ENCODE measurements at places on chromosomes 11 and 22.

- DNase-seq: no peak
These were observed 150.7 kb downstream of the BRD1 start for GRCh38 chr22:49676783-49677494.

GRCh38 chr22:42691440-42691839 is 29.2 kb downstream of the A4GALT start:
- no peak for DNase-seq

DNA sequence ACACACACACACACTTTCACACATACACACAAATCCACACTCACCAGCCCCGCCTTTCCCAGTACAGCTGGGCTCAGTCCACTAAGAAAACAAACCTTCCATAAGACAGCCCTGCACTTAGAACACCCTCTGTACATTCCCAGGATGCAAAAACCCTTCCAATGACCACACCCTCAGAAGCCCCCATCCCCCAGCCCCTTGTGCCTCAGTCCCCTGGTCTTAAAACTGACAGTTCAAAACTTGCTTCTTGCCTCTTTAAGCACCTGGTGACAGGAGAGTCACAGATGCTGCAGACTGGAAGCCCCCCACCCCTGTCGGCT is 23.0 kb downstream of the APLNR start:
- no peak for DNase-seq

DNA sequence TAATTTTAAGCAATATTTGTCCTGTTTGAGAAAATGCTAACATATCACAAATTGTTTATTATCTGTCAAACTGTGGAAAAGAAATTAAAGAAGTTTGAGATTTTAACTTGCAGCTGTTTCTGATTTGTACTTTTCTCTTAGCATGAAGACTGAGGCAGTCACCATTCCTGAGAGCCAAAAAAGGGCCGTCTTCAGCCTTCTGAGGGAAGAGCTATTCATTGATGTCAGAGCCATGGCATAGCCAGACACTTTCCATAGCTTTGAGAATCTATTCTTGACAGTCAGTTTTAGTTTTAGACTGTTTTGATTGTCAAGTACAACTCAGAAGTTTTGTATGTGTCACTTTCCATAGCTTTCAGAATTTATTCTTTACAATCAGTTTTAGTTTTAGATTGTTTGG is 32.1 kb downstream of the YAP1 start:
- DNase-seq: no peak

GRCh38 chr11:114614127-114614720 is 18.6 kb upstream of the NXPE4 start:
- no peak for DNase-seq

GRCh38 chr11:17494019-17494418 is 17.4 kb upstream of the ABCC8 start:
- DNase-seq: no peak

GRCh38 chr22:49718396-49718795 is 109.3 kb downstream of the BRD1 start:
- DNase-seq: no peak

GRCh38 chr11:57324154-57324885 is 432 bp downstream of the TNKS1BP1 start:
- no peak for DNase-seq

- DNase-seq: no peak
These were observed 259.4 kb downstream of the GRM5 start for GRCh38 chr11:88806410-88806809.

- no peak for DNase-seq
These were observed 3.9 kb upstream of the TRAF6 start for GRCh38 chr11:36513965-36514364.

- no peak for DNase-seq
These were observed 79.7 kb downstream of the APOL5 start for GRCh38 chr22:35797411-35797810.

- no peak for DNase-seq
These were observed 1945.3 kb upstream of the RAG2 start for GRCh38 chr11:38543311-38543710.

DNA sequence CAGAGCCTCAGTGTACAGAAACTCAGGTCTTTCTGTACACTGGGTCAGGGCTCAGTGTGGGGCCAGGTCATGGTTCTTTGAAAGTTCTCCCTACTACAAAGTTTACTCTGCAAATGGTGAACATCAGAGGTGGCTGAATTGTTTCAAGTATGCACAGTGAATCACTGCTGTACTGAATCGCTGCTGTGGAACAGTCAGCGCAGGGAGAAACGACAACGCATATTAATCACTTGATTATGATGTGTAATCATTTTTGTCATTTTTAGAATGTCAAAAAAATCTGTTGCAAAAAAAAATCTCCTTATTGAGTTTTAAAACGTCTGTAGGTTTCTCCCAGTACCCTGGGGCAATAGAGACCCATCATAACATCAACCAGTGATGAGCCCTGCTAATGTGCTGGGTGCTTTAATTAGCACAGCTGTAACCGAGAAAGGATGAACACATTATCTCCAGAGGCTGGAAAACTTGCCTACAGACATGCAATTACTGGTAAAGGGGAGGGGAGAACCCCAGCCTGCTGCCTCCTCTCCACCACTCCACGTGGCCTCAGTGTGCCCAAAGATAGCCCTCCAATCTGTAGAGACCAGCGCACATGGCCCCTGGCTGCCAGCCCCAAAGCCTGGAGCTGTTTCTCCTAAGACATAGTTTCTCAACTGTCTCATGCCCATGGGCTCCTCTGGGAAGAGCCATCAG is 12.8 kb downstream of the ARRB1 start:
- DNase-seq: no peak

GRCh38 chr22:44892803-44893730 is 116.7 kb downstream of the PHF21B start:
- no peak for DNase-seq

- DNase-seq: no peak
These were observed 100.1 kb downstream of the RDX start for GRCh38 chr11:110196241-110196754.

GRCh38 chr11:88428959-88429358 is 91.4 kb upstream of the CTSC start:
- no peak for DNase-seq

GRCh38 chr11:134469627-134470026 is 57.6 kb upstream of the B3GAT1 start:
- no peak for DNase-seq

DNA sequence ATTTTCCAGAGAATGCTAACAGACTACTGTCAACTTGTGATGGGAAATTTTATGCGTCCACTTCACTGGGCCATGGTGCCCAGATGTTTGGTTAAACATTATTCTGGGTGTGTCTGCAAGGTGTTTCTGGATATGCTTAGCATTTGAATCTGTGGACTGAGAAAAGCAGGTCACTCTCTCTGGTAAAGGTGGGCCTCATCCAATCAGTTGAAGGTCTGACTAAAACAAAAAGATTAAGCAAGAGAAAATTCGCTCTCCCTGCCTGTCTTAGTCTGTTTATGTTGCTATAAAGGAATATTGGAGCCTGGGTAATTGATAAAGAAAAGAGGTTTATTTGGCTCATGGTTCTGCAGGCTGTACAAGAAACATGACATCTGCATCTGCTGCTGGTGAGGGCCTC is 32.1 kb upstream of the CD81 start:
- DNase-seq: no peak

DNA sequence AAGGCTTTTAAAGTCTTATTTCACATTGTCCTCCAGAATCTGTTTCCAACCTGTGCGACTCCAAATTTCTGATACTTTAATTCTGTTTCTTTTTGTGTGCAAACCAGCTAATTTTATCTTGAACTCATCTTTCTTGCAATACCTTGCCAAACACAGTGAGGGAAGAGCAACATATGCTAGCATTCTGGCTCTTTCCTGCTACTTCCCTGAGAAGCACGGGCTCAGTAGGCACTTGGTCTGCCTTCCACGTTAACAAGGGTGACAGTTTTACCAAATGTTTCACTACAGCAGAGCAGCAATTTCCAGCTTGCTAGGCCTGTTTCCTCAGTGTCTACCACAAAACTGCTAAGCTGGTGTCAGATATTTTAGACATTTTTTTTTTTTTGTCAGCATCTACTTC is 405.8 kb downstream of the NTM start:
- no peak for DNase-seq

DNA sequence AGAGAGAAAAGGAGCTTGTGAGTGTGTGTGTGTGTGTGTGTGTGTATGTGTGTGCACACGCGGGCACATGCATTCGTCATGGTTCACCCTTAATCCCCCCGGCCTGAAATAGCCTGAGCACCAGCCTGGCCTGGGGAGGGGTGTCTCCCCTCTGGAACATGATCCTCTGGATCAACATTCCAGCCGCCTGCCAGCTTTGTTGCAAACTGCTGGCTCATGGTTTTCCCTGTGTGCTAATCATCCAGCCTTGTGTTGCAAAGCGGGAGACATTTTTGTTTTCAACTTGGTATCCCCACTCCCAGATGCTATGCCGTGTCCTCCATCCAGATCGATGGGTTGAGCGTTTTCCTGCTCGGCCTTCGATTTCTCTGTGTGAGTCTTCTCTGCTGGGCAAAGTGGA is 94.3 kb downstream of the FEZ1 start:
- peak; percentile 4 for DNase-seq

DNA sequence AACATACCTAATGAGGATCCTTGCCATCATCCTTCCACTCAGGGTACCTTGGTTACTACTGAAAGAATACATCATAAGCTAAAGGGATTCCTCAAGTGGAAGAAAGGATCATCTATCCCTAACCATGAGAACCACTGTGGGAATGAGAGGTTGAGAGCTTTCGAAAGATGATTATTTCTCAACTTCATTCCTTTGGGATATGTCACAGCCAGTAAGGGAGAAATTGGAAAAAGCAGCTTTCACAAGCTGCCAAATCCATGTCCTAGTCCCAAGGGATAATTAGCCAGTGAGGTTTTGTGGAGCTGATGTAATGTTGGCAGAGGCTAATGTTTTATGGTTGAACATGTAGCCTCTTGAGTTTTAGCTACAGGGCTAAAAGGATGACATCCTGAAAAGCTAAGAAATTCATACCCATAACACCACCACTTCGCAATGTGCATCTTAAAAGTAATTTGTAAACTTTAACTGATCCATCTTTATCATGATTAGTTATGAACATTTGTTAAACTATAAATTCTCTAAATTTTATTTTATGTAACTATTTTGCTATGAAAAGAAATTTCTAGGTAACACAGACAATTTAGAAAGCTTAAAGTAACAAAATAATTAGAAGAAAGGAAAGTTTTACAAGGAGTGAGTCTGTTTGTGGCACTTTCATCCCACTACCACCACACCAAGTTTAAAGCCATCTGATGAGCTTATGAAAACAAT is 123.9 kb downstream of the MRTFA start:
- no peak for DNase-seq

GRCh38 chr22:48368975-48369525 is 1458.6 kb downstream of the BRD1 start:
- no peak for DNase-seq

DNA sequence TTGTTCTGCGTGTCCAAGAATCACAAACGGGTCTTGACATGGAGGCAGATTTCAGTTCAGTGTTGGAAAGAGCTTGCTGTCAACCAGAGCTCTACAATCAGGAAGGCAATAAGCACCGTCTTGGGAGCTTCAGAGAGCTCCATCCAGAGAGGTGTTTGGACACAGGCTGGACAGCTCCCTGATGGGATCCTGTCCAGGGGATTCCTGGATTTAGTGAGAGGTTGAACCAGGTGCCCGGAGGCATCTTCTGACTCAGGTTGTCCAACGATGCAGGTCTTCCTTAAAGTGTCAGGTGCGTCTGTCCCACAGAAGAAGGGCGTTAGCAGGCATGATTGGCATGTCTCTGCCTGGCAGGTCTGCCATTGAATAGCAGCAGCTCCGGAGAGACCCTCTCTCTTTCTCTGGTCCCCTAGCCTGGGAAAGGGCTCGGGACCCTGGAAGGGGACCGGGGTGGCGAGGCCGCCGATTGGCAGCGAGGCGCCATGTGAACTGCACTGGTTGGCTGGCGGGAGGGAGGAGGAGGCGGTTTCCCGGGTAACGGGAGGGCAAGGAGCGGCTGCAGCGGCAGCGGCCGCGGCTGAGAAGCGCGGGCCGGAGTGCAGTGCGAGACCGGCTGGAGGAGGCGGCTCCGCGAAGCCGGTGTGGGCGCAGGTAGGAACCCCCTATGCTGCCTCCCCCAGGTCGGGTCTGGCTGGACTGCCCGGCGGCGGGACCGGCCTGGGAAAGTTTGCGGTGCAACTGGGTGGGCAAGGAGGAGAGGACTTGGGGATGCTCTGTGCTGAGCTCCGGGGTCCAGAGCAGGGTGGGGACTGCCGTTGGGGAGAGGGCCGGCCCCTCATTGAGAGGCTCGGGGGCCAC is 104.1 kb upstream of the E2F8 start:
- no peak for DNase-seq

- no peak for DNase-seq
These were observed 186.5 kb upstream of the TENM4 start for GRCh38 chr11:79627281-79627680.

GRCh38 chr11:127609025-127609773 is 608.6 kb upstream of the KIRREL3 start:
- no peak for DNase-seq

DNA sequence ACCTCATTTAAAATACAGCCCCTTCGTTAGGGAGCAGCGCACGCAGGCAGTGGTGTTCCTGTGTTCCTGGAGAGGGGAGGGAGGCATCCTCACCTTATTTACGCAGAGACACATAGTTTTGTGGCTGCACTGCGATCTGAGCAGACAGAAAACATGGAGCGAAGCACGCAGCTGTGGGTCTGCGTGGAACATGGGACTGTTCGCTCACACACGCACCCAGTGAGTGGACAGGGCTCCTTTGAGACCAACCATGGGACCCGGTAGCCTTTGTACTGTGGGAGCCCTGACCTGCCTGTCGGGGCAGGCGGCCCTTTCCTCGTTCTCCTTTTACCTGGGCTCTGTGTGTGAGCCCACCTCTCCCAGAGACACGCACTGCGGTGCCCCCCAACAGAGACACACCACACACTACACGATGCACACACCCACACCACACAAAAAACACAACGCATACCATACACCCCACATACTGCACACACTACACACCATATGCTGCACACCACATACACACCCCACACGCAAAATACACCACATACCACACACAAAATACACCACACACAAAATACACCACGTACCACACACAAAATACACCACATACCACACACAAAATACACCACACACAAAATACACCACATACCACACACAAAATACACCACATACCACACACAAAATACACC is 1245.7 kb downstream of the BRD1 start:
- DNase-seq: no peak

DNA sequence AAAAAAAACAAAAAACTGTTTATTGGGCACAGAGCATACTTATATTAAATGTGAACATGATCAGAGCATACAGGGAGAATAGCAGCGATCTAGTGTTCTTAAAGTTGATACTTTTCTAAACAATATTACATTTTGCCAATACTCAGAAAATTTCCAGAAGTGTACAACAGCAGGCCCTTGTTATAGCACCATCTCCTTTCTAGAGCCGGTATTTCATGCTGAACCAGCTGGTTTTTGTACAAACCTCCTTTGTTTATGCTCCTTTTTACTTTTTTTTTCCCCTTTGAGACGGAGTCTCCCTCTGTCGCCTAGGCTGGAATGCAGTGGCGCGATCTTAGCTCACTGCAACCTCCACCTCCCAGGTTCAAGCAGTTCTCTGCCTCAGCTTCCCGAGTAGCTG is 90.7 kb downstream of the PPP6R3 start:
- no peak for DNase-seq

Data from NCI-H524 treated with DMSO at 0.1 percent for 48 hours (cell line).